SK-MEL-5 (cell line): ENCODE measurements at places on chromosomes 5 and 9. TPM values are rescaled to one million over a fixed set of nuclear protein-coding genes. Genes with fewer than 3 reads are reported as not detected.

GRCh38 chr5:87081016-87081415, 186.7 kb upstream of the RASA1 start:
- DNase-seq = no peak

DNA sequence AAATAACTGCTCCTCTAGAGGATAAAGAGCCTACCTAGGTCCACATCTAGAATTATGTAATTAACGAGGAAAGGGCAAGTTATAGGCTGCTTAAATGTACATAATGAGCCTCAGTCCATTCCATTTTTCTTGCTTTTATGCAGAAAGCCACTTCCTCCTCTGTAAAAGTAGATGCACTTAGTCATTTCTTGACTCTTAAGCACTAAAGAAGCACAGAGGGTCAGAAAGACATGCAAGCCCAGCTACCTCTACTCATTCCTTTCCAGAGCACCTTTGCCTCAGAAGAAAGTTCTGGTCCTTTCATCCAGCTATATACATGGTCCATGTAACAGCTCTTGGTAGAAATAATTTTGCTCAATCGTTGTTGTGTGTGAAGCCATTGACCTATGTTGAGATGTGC, 308.0 kb upstream of the NREP start:
- DNase-seq = no peak

- DNase-seq = no peak
Observed at GRCh38 chr5:180652771-180653170, 3.4 kb upstream of the FLT4 start.

DNA sequence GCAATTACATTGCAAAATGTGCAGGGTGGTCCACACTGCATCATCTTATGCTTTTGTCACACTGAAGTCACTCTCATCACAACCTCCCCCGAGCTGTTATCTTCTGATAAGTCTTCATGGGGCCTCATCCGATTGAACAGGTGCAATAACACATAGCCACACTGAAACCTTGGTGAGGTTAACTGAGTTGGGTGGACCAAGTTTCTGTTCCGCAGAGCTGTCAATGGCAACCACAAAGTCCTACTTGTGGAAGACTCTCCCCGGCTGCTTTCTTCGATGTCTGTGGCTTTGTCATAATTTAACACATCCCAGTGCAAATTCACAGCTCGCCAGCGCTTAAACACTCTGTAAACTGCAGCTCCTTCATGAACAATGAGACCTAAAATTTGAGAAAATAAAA, 112.2 kb downstream of the MARCHF11 start:
- DNase-seq = no peak

DNA sequence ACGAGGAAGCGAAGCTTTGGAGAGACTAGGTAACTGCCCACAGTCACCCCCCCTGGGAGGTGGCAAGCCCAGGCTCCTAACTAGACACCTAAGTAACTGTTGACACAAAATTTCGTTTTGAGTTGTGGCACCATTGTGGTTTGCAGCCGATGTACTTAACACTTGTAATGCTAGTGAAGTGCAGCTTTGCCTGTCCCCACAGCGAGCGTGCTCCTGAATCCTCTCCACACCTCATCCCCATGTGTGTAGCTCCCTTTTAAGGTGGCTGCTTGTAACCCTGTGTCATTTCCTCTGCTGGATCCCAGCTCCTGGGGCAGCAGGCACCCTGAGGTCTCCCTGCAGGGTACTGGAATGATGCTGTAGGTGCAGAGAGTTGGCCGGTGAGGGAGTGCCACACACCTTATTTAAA, 114.9 kb downstream of the TRIO start:
- DNase-seq = no peak

IFNA2 gene
- not detected in 2 replicates for total RNA-seq

DRD1 gene
- total RNA-seq = not detected in 2 replicates

RPS23 gene
- 5,316 and 5,447 TPM in 2 replicates for total RNA-seq
